ENCODE measurements at places on chromosomes 4 and X. TPM values are rescaled to one million over a fixed set of nuclear protein-coding genes. Genes with fewer than 3 reads are reported as not detected.

HTN3 gene
- not detected for total RNA-seq

TEX13B gene
- total RNA-seq = not detected

RASL11B gene
- 2.1 TPM for total RNA-seq

DNA sequence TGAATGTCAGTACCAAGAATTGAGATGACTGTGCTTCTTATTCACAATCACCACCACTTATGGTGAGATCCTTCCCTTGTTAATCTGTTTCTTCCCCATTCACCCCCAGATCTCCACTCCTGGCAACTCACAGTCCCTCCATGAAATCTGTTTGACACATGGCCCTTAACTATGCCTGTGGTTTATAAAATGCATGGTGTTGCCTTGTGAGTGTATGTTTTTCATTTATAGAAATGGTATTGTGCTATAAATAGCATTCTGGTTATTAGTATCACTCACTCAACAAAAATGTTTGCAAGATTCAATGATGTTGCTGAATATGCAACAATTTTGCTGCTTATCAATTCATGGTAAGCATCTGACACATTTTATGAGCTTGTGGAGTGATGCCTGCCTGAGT lies 131.0 kb downstream of the PRKX start:
- no peak for DNase-seq

C4orf36 gene
- 1.7 TPM for total RNA-seq

- DNase-seq = no peak
Observed at GRCh38 chr4:98778206-98778605, 119.8 kb upstream of the TSPAN5 start.

- peak; percentile 25 for DNase-seq
Observed at GRCh38 chrX:134713618-134714107, 55.4 kb upstream of the PLAC1 start.

FAAH2 gene
- total RNA-seq = 3.3 TPM

TIGD4 gene
- total RNA-seq = 4.8 TPM

DNA sequence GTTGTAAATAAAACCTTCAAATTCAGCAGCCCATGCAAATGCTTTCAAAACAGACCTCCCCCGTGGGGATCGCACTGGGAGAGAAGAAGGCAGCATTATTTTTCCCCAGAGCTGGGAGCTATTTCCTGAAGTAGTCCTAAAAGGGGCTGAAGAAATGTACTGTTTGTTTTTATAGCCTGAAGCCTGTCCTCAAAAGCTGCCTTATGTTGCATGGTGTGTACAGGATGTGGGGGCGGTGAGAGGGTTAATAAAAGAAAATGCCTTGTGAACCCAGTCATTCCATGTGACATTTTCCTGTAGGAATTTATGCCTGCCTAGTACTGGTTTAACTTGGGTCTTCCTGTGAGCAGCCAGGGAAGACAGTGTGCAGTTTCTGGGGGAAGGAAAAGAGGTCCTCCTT lies 144.1 kb downstream of the SOWAHB start:
- no peak for DNase-seq

DNA sequence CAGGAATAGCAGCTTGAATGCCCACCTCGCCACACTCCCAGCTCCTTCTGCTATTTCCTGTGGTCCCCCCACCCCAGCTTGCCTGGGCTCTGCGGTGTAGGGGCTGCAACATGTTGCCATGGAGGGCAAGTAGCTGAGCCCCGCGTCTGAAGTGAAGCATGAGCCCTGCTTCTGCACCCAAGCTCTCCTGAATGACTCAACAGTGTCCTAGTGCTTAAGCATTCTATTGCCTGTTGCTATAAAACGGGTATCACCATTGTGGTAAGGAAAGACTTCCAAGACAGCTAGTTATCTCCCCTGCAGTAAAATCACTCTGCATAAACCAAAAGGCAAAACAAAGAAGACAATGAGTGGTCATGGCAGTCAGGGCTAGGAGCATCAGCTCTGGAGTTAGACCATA lies 31.4 kb upstream of the SPATA4 start:
- no peak for DNase-seq

GRCh38 chr4:188876881-188877280 lies 737.6 kb downstream of the TRIML1 start:
- no peak for DNase-seq

DNA sequence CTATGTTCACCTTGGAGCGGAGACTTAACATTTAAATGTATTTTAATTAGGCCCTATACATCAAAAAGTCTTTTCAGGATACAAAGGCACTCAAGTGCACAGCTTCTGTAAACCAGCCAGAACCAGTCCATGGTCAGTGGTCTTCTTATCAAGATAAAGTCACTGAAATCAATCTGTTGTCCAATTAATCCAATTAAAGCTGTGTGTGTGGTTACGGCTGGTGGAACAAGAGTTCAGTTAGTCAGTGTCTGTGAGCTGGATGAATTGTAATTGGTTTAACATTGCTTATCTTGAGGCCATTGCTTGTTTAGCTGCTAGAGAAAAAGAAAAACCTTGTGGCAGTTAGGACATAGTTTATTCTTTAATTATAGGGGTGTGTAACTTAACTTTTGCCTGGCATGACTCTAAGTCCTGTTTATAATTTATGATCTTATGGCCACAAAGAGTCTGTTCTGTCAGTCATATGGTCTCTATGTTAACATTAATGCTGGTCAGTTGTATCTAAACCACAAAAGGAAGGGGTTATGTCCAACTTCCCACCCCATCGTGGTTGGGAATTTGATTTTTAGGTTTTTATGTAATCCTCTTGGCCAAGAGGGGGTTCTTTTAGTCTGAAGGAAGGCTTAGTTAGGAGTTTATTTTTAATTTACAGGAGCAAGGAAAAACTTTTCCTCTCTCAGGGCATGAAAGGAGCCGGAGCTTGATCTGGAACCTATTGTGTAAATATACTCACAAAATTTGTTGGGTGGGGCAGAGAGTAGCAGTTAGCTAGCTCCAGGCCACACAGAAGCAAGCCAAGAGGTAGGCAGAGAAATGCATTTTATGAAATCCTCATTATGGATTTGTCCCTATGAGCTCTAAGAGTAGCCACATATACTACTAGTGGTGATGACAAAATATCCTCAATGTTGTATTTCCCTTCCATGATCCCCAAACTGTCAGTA lies 665.7 kb upstream of the ACTRT1 start:
- no peak for DNase-seq

- no peak for DNase-seq
Observed at GRCh38 chrX:102765217-102765616, 44.7 kb downstream of the GPRASP3 start.

MAGEE2 gene
- total RNA-seq = not detected

- no peak for DNase-seq
Observed at GRCh38 chr4:55340266-55340665, 5.8 kb upstream of the SRD5A3 start.

DNA sequence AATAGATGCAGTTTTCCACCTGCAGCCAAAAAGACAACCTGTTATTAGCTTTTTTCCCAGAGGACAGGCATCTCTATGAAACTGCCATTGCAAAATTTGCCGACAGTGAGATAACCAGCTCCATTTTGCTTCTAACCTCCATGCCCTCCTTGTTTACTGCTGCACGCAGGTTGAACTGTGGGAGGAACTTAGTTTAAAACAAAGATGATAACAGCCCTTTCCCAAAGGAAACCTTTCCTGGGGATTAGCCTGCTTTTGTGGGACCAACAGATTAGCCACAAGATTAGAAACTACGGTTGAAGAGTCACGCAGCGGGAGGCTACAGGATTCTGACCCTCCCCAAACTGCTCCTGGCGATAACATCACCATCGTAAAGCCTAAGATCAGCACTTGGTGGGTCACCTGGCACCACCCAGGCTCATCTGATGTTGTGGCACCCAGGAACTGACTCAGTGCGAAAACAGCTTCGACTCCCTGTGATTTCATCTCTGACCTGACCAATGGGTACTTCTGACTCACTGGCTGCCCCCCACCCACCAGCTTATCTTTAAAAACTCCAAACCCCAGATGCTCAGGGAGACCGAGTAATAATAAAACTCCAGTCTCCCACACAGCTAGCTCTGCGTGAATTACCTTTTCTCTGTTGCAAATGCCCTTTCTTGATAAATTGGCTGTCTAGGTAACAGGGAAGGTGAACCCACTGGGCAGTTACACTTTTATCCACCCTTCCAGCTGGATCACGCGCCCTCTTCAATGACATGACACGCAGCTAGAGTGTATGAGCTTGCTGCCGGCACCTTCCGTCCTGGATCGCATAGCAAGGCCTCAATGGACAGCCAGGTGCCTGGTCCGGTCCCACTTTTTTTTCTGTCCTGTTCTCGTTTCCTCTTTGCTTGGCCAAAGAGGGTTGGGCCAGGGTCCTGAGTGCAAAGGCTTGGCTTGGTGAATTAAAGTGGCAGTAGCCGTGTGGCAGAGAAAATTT lies 27.2 kb downstream of the NOP14 start:
- no peak for DNase-seq

DNA sequence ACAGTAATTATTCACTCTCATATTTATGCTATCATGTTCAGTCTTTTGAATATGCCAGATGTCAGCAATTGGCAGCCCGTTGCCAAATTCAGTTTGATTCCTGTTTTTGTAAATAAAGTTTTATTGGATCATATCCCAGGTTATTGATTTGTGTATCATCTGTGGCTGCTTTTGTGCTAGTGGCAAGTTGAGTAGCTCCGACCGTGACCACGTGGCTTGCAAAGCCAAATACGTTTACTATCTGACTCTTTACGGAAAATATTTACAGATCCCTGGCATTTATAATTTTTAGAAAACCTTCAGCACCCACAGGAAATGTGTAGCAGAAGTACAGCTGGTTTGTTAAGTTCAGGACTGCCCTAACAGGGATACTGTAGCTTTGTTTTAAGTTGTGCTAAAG lies 67.4 kb downstream of the VCX2 start:
- DNase-seq = no peak

DNA sequence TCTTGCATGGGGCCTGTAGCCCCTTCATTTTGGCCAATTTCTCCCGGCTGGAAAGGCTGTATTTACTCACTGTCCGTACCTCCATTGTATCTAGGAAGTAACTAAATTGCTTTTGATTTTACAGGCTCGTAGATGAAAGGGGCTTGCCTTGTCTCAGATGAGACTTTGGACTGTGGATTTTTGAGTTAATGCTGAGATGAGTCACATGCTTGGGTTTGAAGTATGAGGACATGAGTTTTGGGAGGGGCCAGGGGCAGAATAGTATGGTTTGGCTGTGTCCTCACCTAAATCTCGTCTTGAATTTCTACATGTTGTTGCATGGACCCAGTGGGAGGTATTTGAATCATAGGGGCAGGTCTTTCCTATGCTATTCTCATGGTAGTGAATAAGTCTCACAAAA lies 407.6 kb upstream of the NDST3 start:
- DNase-seq = no peak

LANCL3 gene
- 0.51 TPM for total RNA-seq

ADH1A gene
- total RNA-seq = not detected

DNA sequence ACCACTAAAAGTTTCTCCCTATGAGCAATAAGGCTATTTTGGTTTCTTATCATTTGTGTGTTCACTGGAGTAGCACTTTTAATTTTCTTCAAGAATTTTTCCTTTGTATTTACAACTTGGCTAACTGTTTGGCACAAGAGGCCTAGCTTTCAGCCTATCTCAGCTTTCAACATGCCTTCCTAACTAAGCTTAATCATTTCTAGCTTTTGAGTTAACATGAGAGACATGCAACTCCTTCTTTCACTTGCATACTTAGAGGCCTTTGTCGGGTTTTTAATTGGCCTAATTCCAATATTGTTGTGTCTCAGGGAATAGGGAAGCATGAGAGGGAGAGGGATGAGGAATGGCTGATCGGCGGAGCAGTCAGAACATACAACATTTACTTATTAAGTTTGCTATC lies 349.8 kb downstream of the OPHN1 start:
- DNase-seq = peak; percentile 9

- DNase-seq = peak; percentile 28
Observed at GRCh38 chr4:76434901-76435527, at the start of gene SHROOM3. Gene SHROOM3 (plus strand): TSS chr4:76435229. CDS start chr4:76436053, 824 bp downstream.

FOXR2 gene
- not detected for total RNA-seq

CLDN2 gene
- 1.3 TPM for total RNA-seq

- DNase-seq = peak; percentile 71
Observed at GRCh38 chrX:49155243-49155899, 7.2 kb upstream of the MAGIX start.

GRCh38 chr4:6892190-6892908 lies 17.3 kb upstream of the TBC1D14 start:
- DNase-seq = peak; percentile 53

TMSB15C gene
- total RNA-seq = 4.0 TPM

IL13RA2 gene
- 1.6 TPM for total RNA-seq

DNA sequence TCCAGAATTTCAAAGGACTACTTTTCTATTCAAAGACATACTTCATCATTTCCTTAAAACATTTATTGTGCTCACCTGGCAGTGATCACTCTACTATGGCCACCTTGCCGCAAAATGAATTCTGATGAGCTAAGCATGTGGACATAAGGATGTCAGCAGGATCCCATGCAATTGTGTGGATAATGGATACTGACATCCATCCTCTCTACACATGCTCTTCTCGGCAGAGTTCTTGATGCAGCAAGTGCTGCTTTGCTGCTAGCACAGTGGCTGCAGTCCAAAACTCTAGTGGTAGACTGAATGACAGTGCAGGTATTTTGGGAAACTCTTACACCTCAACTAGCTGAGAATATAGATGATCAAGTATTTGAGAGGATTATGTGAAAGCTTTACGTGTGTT lies 168.0 kb downstream of the BANK1 start:
- DNase-seq = no peak

DNA sequence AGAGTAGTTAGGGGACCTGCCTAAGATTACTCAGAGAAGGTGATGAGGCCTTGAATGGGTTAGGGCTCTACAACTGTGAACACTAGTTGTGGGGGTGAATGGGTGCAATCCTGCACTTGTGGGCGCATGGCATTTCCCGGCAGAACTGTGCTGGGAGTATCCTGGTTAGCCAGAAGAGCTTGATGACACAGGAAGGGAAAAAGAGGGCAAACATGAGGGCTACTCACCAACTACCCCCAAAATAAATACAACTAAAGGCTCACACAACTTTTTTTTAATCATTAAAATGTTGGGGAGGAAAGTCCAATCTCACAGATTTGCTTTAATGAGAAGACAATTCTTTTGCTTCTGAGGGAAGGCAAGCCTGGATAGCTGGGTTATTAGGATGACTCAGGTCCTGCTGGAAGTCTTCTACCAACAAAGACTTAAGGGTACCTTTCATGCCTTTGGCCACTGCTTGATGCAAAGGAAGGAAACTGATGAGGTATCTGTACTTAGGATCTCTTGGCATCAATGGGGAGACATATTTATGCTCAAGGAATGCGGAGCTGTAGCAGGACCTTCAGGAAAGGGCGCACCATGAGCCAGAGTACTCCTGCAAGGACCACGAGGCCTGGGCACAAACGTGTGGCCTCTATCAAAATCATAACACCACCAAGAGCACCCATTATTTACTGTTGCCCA lies 2.6 kb downstream of the PHKA2 start:
- DNase-seq = no peak

DNA sequence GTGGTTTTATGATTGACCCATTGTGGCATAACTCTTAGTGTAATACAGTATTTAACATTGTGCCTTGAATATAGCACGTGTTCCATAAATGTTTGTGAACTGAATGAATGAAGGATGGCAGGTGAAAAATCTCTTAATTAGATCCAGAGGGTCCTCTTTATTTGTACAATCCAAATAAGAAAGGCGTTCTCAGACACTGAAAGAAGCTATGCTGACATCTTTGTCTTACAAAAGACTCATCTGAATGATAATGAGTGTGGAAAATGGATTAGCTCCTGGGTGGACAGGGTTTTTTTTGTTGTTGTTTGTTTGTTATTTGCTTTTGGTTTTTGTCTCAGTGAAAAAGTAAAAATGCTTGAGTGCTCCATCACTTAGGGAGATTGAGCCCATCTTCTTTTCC lies 62.7 kb downstream of the NEUROG2 start:
- no peak for DNase-seq
